ENCODE measurements at places on chromosomes 11 and 22.

DNA sequence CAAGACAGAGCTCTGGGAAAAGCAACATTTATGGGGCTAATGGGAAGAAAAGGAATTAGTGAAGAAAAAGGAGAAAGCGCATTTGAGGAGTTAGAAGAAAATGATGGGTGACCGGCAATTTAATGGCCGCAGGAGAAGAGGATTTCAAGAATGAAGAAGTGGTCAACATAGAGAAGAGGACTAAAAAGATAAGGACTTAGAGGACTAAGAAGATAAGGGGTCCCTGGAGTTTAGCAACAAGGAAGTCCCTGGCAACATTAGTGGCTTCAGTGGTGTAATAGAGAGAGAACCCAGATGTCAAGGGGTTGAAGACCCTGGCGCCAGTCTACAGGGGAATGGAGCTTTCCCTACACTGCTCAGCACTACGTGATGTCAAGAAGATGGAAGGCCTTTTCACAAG, 32.3 kb downstream of the WEE1 start:
- no peak for DNase-seq

GRCh38 chr11:92413757-92414513, 189.3 kb downstream of the FAT3 start:
- no peak for DNase-seq

DNA sequence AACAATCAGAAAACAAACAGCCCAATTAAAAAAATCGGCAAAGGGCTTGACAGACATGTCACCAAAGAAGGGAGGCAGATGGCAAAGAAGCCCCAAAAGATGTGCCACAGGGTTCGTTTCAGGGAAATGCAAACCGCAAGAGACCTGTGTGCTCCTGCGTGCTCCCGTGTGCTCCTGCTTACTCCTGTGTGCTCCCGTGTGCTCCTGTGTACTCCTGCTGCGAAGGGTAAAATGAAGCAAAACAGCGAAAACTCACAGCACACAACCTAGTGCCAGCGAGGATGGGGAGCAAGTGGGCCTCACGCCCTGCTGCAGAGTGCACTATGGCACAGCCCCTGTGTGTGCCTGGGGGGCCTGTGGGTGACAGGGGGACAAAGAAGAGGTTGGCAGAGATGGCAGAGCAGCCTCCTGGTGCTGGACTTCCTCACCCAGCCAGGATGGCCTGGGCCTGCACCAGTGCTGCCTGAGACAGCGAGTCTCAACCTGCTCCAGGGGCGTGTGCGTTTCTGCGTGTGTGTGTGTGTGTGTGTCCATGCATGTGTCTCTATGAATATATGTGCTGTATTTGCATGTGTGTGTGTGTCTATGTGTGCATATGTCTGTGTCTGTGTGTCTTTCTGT, 14.0 kb downstream of the ASCL2 start:
- no peak for DNase-seq

DNA sequence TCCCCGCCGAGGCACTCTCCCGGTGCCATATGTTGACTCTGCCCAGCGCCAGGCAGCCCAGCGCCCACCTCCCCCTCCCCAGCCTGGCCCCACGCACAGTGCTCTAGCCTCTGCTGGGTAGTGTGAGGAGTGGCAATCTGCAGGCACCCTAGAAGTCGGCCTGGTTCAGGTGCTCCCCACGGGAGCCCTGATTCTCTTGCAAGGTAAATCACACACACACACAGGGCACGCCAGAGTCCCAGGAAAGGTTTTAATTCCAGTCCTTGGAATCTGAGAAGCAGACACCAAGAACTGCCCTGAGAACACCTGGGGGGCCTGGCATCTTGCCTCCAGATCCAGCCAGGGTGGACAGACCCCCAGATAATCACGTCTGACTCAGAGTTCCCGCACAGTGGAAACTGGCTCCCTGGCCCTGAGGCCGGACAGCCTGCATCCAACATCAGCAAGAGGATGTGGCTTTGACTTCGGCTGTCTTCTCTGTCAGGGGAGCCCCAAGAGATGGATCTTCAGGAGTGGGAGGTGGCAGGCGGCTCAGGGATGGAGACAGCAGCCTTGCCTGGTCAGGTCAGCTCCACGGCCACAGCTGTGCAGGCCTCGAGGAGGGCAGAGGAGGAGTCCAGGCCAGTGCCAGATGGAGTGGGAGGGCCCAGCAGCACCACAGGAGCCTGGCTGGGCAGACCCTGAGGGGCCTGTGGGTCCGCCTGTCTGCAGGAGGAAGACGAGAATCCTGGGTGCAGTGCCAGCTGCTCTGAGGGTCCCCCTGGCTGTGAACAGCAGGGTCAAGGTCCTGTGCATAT, 1.1 kb upstream of the RIN1 start:
- DNase-seq = no peak

GRCh38 chr11:62108971-62109404, 14.8 kb upstream of the INCENP start:
- DNase-seq = no peak

GRCh38 chr11:73757598-73757997, 3.3 kb downstream of the RAB6A start:
- no peak for DNase-seq

DNA sequence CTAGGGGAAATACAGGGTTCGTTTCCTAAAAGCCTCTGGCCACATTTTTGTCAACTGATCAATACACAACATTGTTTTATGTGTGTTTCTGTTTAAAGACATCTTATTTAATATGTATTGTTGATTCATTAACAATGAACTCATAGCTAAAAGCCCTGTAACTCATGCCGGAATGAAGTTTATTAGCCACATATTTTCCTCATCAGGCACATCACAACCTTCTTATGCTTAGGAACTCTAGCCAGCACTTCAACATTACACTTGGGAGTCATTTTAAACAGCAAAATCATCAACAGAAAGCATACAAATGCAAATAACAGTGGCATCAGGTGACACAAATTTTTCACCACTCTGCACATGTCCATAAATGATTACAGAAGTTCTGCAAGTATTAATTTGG, 15.1 kb upstream of the BLID start:
- DNase-seq = no peak

GRCh38 chr11:4375431-4376140, 7.4 kb upstream of the OR52B4 start:
- DNase-seq = no peak

DNA sequence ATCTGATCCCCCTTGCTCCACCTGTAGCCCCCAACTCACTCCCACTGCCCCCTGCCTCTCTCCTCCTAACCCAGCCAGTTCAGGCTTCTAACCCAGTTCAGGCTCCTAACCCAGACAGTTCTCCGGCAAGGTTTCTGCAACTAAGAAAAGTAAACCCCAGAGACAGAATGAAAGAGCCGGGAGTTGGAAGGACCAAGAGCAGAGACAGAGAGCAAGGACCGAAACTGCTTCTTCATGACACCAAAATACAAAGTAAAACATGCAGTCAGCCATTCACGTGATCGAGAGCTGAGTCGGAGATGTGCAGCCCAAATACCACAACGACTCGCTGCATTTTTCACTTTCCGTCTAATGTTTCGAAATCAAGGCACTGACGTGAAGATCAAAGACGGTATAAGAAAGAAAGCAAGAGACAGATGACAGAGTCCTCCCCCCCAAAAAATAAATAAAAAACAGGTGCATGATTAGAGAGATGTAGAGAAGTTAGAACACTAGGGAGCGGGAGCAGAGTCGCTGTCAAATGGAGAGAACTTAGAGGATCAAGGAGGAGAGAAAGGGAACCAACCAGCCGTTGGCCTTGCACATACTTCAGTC, 884 bp downstream of the IL10RA start:
- DNase-seq = no peak

GRCh38 chr11:63558459-63559157, 4.6 kb downstream of the PLAAT2 start:
- DNase-seq = no peak

DNA sequence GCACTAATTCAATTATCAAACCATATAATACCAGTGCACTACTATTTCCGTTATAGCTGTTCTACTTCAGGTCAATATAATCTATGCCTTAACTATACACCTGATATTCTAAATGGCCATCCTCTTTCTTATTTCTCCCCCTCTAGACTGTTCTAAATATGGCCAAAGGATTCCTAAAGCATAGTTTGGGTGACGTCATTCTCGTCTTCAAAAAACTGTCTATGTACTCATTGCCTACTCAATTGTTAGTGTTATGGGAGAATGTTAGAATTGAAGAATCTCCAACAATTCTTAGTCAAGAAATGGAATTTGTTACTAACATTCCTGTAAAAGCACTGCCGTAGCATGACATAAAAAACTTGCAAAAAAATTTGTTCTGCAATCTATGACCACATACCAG, 431.1 kb upstream of the ANO3 start:
- no peak for DNase-seq

GRCh38 chr11:127055236-127055635, 54.7 kb upstream of the KIRREL3 start:
- DNase-seq = no peak

DNA sequence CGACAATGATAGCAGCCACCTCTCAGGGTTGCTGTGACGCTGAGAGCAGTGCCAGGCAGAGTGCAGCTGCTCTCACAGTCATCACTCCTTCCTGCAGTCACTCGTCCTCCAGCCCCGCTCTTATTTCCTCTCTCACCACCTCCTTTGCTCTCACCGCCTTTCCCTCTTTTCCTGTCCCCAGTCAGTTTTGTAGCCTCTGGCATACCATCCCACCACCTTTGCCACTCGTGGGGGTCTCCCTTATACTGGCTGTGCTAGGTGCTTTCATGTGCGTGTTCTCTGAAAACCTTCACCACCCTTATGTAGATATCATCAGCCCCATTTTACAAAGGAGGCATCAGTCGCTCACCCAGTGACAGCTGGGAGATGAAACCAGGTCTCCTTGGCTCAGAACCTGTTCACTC, 19.3 kb upstream of the ST3GAL4 start:
- no peak for DNase-seq

GRCh38 chr11:1293619-1294015, 15.8 kb downstream of the TOLLIP start:
- DNase-seq = no peak

- no peak for DNase-seq
Measured at GRCh38 chr11:37647767-37648166, 1049.7 kb upstream of the RAG2 start.

- no peak for DNase-seq
Measured at GRCh38 chr11:57303990-57304579, 20.7 kb downstream of the TNKS1BP1 start.

DNA sequence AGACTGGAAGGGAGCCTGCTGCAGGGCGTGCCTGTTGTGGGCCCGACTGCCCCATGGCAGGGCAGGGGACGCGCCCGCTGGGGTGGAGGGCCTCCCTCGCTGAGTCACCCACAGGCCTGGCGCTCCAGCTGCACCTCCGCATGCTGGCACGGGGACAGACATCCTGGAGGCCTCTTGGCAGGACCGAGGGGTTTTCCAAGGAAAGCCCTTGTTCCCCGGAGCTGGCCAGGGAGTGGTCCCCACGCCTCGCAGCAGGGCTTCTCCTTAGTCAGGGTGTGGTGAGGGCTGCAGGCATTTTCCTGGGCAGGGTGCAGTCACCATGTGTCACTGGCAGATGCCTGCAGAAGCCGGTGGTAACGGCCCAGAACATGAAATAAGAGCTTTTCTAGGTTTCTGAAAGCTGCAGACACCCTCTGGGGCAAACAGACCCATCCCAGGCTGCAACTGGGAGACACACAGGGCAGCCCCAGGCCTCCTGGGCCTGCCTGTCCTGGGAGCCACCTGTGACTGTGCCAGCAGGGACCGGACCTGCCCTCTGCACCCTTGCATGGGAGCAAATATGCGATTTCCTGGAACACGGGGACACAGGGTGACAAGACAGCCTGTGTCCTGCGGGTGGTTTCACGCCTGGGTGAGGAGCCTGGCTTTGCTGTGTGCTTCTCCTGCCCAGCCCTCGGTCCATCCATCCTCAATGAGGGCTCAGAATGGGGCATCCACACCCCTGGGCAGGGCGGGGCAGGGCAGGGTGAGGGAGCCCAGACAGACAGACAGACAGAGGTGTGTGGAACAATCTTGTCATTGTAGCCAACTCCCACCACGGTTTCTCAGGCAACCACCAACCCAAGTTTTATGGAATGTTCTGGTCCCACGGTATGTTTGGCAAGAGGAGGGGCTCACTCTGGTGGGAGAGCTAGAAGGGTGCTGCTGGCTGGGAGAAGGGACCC, 43.2 kb upstream of the FADD start:
- DNase-seq = no peak

DNA sequence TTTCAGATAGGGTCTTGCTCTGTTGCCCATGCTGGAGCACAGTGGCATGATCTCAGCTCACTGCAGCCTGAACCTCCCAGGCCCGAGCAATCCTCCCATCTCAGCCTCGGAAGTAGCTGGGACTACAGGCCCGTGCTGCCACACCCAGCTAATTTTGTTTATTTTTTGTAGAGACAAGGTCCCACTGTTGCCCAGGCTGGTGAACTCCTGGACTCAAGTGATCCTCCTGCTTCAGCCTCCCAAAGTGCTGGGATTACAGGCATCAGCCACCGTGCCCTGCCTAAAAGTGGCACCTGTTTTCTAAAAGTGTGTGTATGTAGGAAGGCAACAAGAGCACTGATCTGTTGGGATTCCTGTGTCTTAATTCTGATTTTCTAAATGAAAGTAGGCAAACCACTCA, 20.2 kb downstream of the PACS1 start:
- DNase-seq = no peak

- no peak for DNase-seq
Measured at GRCh38 chr11:81497202-81497804, 1236.4 kb downstream of the FAM181B start.

DNA sequence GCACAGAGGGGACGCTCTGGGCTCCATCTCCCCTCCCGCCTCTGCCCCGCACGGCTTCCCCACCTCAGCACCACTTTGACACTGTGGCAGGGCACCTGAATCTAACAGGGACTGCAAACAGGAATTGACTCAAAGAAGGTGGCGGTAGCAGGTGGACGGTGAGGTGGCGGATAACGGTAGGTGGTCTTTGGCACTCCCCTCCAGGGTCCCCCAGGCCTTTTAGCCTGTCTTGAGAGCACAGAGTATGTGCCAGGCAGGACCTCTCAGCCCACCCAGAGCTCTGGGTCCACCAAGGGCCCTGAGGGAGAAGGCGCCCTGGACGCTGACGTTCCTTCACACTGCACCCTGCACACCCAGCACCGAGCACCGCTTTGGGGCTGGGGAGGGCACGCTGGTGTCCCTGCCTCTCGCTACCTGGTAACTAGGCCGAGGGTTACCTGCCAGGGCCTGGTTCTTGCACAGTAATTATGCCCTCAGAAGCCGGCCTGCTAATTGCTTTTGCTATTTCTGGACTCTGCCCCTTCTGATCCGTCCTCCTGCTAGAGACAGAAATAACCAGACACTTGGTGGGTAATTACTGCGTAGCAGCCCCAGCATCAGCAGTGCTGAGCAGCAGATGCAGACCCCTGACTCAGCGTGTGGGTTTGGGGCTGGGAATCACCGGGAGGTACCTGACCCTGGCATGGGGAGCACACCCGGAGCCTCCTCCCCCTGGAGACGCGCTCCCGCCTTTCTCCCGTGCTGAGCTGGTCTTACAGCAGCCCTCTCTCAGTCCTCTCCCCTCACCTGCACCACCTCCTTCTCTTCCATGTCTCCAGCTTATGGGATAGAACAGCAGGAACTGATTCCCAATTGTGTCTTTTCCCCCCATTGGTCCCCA, 103.3 kb upstream of the B3GAT1 start:
- DNase-seq = no peak

All from NCI-H1436 treated with DMSO at 0.1 percent for 48 hours (cell line).